ENCODE measurements at places on chromosomes 11 and 22.

- no peak for DNase-seq
These were observed 20.6 kb downstream of the PARVA start for GRCh38 chr11:12397931-12398334.

GRCh38 chr11:84420271-84420670 lies 1134.1 kb upstream of the CCDC90B start:
- no peak for DNase-seq

DNA sequence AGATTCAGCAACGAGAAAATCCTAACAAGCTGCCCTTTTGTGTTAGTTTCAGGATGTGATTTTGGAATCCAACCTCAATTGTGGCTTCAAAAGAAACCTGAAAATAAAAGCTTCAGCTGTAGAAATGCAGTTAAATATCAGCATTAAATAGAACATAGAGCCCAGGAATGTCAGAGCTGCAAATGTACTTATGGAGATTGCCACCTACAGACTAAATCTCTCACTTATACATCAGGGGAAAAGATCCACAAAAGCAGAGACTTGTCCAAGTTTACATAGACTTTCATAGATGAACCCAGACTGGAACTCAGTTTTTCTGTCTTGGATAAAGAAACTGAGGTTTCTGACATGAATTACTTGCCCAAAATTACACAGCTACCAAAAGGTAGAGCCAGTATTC lies 446.6 kb downstream of the DLG2 start:
- DNase-seq: no peak

DNA sequence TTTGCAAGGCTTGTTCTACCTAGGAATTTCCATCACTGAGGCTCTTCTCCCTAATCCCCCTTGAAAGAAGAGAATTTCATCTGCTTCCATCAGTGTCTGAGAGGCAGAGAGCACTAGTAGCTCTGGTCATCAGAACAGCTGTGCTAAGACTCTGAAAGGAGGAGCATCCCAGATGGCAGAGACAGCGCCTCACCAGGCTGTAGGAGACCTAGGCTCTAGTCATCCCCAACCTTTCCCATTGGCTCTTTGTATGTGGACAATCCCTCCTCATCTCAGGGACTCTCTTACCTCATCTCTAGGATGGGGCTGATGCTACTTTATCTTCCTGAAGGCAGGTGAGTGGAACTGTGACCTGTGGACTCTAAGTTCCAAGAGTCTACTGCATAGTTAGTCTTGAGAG lies 8.8 kb upstream of the OR9I1 start:
- DNase-seq: no peak

- no peak for DNase-seq
These were observed 7.5 kb downstream of the TRIM29 start for GRCh38 chr11:120130176-120130980.

DNA sequence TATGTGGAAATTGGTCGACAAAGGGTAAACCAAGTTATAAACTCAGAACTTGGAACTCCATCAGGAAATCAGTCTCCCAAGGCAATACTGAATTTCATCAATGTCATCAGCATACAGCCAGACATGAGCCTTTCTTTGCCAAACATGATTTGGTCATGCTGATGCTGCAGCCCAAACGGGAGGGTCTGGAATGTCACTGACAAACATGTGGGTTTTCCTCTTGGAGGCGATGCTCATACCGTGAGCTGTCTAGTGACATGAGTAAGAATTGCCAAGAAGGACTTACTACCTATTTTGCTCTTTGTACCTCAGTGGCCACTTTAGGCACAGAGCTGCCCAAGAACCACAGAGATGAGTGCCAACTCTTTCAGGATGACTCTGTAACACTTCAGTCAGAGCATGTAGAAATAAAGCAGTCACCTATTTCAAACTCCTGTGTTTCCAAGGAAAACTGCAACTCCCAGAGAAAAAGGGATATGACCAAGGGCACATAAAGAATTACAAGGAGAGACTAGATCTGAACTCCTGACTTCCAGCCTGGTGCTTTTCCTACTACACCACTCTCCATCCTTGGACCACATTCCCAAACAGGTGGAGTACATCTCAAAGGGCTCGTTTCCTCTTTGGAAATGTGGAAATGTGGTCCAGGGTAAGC lies 24.3 kb upstream of the MRGPRX2 start:
- DNase-seq: no peak

DNA sequence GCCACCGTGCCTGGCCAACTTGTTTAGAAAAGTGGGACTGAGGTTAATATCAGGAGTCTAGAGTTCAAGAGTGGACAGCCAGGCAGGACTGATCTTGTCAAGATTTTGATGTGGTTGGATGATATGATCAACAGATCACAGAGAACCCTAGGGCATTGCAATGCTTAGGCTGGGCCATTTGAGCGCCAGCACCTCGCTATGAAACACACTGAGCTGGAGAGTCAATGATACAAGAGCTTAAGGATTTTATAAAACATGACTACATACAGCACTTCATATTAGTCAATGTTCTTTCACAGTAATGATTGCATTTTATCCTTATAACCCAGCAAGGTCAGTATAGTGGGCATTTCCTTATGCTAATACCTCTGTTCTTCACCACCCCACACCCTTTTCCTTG lies 15.4 kb upstream of the PEX26 start:
- no peak for DNase-seq

DNA sequence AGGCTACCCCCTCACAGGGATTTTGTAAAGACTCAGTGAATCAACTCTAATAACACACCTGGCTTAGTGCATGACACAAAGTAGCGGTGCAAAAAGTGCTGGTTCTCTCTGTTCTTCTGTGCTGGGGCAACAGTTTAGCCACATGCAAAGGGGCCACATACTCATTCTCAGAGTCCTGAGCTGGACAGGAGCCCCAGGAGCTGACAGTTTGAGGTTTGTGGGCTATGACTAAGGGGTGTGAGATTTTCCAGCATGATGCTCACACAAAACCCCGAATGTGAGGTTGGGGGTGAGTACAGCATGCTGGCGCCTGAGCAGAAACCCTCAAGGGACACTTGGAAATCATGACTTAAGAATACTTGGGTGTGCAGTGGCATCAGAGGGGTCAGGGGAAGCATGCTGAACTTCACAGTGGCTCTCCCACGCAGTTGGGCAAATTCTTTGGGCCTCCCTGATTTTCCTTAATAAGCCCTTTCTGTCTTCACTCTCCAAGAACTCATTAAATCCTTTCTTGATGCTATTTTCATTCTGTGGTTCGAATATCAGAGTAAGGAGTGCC lies 31.0 kb downstream of the TMPRSS5 start:
- DNase-seq: no peak

- DNase-seq: no peak
These were observed 283.5 kb downstream of the TTC28 start for GRCh38 chr22:28395920-28396753.

DNA sequence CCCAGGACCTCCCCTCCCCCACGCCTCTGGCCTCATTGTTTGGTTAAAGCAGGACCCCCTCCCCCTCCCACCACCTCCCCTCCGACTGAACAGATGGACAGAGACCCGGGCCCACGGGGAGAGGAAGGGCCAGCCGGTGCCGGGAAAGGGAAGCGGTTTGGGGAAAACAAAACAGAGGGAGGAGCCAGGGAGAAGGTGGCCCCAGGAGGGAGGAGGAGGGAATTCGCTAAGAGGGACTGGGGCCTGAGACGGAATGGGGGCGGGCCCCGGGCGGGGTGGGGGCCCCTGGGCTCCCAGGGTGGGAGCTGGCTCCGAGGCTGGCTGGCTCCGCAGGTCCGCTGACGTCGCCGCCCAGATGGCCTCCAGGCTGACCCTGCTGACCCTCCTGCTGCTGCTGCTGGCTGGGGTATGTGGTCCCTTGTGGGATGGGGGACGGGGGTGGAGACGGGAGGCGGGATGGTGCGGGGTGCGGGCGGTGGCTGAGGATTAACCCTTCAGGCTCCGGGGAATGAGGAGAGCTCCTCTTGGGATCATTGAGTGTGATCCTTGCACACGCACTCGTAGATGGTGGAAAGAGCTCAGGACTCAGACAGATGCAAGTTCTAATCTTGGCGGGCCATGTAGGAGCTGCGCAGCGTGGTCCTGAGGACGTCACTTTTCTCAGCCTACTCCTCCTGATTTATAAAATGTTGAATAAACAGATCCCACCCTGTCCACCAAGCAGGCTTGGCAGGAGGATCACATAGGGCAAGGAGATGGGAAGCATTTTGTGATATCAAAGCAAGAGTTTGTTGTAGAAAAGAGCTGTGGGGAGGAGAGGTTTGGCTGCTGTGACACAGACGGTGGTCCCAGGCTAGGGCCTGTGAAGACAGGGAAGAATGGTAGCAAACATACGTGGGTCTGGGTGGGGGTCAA lies 688 bp downstream of the SERPING1 start:
- DNase-seq: no peak

GRCh38 chr11:66289548-66290329 lies 796 bp upstream of the YIF1A start:
- no peak for DNase-seq

GRCh38 chr22:45163451-45164269 lies at the start of gene NUP50:
Gene NUP50, plus strand, starts transcription at chr22:45163925. Its CDS starts 4,253 bp downstream, at chr22:45168178.
- DNase-seq: peak; percentile 54

GRCh38 chr22:36684841-36685240 lies 18.7 kb downstream of the CACNG2 start:
- DNase-seq: no peak

DNA sequence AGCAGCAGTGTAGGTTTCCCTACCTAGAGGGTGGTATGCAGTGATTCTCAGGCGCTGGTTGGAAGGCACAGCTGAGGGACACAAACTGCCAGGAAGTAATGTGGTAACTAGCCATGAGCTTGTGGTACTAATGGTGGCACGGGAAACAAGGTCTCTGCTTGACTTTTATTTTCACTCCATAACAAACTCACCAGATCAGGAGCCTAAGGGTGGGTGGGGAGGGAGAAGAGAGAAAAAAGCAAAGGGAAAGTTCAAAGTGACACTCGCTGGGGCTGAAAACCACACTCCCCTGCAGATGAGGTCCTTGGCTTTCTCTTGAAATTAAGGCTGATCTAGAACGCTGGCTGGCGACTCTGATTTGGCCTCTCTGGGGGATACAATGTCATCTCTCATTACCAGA lies 22.0 kb downstream of the TRAF6 start:
- no peak for DNase-seq

DNA sequence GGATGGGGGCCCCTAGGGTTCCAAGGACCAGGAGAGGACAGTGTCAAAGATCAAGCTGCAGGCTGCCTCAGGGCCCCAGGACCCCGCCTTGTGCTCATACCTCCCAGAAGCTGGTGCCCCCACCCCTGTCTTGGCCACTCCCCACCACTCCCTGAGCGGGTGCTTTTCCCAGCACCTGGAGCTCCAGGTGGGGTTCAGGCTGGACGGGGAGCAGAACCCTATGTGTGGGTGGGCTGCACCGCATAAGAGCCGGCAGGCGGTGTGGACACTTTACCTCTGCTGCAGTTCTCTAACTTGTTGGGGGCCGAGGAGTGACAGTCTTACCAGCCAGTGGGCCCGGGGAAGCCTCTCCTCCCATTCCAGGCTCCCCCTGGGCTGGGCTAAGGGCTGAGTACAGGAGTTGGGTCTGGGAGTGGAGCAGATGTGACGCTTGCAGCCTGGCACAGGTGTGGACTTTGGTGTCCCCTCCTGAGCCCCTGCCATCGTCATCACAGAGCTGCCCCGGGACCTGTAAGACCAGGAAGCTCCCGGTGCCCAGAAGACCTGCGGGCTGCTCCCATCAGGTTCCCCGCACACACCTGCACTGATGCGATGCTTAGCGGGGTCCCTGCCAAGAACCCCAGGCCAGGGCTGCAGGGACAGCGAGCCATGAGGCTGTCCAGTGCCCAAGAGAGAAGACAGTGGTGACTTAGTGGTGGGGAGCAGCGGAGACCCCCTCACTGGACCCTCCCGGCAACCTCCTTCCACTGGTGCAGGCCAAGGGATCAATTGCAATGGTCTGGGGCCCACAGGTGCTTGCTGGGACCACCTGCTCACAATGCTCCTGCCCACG lies 674.5 kb downstream of the BRD1 start:
- DNase-seq: no peak

GRCh38 chr11:26696330-26696729 lies 25.5 kb downstream of the SLC5A12 start:
- DNase-seq: no peak

DNA sequence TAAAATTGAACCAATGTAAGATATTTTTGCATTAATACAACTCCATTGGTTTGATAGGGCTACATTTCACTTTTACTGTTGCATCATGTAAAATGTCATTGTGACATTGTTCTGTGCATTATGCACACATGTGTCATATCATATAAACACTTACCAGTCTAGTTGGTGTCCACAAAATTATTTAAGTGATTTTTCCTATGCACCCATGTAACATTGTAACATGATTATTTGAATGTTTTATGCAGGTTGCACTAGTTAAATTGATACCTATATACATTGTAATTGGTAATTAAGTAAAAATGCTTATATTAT lies 9.6 kb upstream of the BIRC3 start:
- DNase-seq: no peak

DNA sequence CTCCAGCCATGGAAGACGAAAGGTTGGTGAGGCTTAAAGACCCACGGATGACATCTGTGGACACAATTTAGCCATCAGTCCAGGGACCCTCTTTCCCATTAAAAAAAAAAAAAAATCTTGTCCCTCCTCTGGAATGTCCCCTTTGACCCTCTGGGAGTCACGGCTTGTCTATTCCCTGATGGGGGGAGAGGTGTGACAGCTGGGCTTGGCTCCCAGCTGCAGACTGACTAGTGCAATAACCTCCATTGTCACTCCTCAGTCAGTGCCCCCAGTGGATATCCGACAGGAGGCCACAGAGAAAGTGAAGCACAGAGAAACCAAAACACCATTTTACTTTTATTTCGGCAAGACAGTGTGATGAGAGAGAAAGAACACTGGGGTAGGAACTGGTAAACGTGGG lies 2.7 kb upstream of the VSIG2 start:
- DNase-seq: no peak

DNA sequence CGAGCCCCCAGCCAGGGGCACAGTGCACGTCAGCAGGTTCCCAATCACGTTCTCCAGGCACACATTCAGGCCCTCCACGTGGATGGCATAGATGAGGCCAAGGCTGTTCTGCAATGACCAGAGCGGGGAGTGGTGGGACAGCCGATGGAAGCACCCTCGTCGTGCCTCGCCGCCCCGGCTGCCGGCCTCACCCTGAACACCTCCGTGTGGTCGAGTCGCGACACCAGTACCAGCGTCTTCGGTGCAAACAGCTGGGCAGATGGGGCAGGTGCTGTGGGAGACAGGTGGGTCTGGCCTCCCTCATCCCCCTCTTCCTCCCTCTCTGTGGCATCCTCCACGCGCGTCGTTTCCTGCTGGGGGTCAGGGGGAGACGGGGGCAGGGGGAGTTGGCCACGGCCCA lies 7.5 kb downstream of the SBF1 start:
- DNase-seq: no peak

- DNase-seq: no peak
These were observed 3.4 kb downstream of the AGBL2 start for GRCh38 chr11:47711816-47712215.

- DNase-seq: no peak
These were observed 20.9 kb downstream of the LRFN4 start for GRCh38 chr11:66877588-66878385.

GRCh38 chr11:108092134-108092533 lies 29.2 kb upstream of the ACAT1 start:
- DNase-seq: no peak

- no peak for DNase-seq
These were observed 44.1 kb downstream of the RSF1 start for GRCh38 chr11:77776455-77776854.

- DNase-seq: no peak
These were observed 1.9 kb downstream of the LRP4 start for GRCh38 chr11:46916286-46917108.

Data from esophagus squamous epithelium (tissue), 5 donors.